ENCODE measurements at places on chromosomes 4 and X.

DNA sequence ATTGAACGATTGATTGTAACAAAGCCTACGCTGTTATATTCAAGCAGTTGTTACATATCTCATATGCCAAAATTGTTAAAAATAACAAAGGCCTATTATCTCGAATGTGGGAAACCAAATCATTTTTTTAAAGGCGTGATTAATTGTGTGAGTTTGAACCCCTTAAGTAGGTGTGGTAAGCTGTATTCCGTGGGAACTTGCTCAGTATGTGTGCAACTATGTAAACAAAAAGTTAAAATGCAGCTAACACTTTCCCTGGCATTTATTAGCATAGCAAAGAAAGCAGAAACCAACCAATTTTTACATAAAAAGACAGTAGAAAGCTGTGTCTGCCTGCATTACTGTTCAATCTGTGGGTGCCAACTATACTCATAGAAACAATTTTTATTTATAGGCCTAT lies 166.0 kb upstream of the HAND2 start:
- no peaks in the 10 kb centered on the region for H3K36me3 ChIP-seq
- no peak overlapping the region for H3K27ac ChIP-seq
- no peak for DNase-seq

DNA sequence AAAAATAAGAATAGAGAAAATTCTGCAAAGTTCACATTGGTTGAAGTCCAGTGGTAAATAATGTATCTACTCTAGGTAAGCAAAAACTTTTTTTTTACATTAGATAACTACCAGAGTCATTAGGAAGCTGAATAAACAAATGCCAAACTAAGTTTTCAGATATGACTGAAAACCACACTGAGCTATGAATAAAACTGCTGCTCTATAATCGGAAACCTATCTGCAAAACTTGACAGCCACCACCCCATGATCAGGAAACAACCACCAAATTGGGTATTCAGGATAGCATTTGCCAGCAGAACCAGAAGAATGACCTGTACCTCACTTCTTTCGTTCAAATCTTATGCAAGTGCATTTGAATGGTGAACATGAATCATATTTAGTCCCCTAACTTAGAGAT lies 173.0 kb upstream of the TET2 start:
- H3K27me3 ChIP-seq: no peaks in the 10 kb centered on the region
- no peak for DNase-seq
- no peak overlapping the region for H3K4me3 ChIP-seq
- no peak overlapping the region for H3K27ac ChIP-seq
- H3K36me3 ChIP-seq: no peaks in the 10 kb centered on the region
- H3K4me1 ChIP-seq: no peaks in the 10 kb centered on the region

GRCh38 chr4:109429545-109429944 lies 4.1 kb upstream of the SEC24B start:
- DNase-seq: no peak
- H3K4me3 ChIP-seq: no peak overlapping the region
- H3K27ac ChIP-seq: no peak overlapping the region
- no peaks in the 10 kb centered on the region for H3K36me3 ChIP-seq

GRCh38 chr4:121674696-121675095 lies 22.1 kb downstream of the ANXA5 start:
- DNase-seq: no peak
- no peaks in the 10 kb centered on the region for H3K27me3 ChIP-seq
- H3K36me3 ChIP-seq: peaks cover 26% of the 10 kb centered on the region
- no peak overlapping the region for H3K4me3 ChIP-seq

GRCh38 chrX:23773601-23774175 lies 9.3 kb upstream of the SAT1 start:
- H3K4me3 ChIP-seq: no peak overlapping the region
- no peaks in the 10 kb centered on the region for H3K36me3 ChIP-seq
- no peaks in the 10 kb centered on the region for H3K27me3 ChIP-seq
- no peak for DNase-seq
- no peak overlapping the region for H3K27ac ChIP-seq

DNA sequence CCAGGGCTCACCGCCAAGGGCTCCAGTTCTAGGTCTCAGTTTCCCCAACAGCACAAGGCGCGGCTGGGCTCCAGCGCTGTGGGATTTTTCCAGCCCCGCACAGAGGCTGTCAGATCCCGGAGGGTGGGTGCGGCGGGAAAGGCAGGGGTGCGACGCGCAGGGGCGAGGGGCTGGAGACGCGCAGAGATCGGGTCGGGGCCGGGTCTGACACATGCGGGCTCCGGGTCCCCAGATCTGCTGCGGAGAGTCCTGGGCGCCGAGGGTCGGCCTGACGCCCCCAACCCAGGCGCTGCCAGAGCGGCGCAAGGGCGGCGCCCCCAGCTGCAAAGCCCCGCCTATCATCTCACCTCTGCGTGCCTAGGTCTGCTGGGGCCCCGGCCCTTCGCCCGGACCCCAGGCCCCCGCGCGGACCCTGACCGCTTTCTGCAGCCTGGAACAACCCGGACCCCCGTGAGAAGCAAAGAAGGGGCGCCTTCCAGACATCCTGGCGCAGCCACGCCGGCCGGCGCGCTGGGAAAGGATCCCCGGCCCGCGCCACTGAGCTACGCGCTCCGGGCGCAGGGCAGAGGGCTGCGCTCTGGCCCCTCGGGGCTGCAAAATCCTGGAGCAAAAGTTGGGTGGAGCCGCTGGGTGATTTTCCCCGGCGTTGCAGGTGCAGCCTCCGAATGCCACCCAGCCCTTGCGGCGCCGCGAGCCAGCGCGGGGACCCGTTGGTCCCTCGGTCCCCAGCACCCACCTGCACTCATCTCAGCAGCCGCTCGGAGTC lies 486 bp downstream of the ABLIM2 start:
- no peaks in the 10 kb centered on the region for H3K4me1 ChIP-seq
- DNase-seq: peak; percentile 36
- no peak overlapping the region for H3K27ac ChIP-seq
- peak overlapping the region; percentile 76 for H3K4me3 ChIP-seq
- no peaks in the 10 kb centered on the region for H3K36me3 ChIP-seq

GRCh38 chr4:8698341-8699062 lies 105.9 kb downstream of the CPZ start:
- H3K4me1 ChIP-seq: no peaks in the 10 kb centered on the region
- H3K4me3 ChIP-seq: no peak overlapping the region
- no peak overlapping the region for H3K27ac ChIP-seq
- H3K36me3 ChIP-seq: no peaks in the 10 kb centered on the region
- DNase-seq: no peak

DNA sequence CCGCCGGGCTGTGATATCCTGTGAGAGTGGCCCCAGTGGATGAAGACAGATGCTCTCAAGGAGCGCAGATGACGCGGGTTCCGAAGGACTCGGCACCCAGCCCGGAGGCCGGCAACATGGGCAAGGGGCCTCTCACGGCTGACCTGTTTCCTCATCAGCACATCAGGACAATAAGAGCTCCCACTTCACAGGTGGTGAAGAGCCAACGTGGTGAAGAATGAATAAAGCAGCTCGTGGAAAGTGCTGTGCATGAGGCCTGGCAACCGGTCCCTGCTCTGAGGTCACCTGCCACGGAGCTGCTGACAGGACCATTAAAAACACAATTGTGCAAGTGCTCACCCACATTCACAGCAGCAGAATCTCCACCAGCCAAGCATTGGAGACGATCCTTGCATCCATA lies 22.9 kb downstream of the ABLIM2 start:
- H3K27me3 ChIP-seq: no peaks in the 10 kb centered on the region
- no peak for DNase-seq
- no peak overlapping the region for H3K4me3 ChIP-seq
- no peaks in the 10 kb centered on the region for H3K36me3 ChIP-seq
- H3K4me1 ChIP-seq: no peaks in the 10 kb centered on the region
- H3K27ac ChIP-seq: no peak overlapping the region

DNA sequence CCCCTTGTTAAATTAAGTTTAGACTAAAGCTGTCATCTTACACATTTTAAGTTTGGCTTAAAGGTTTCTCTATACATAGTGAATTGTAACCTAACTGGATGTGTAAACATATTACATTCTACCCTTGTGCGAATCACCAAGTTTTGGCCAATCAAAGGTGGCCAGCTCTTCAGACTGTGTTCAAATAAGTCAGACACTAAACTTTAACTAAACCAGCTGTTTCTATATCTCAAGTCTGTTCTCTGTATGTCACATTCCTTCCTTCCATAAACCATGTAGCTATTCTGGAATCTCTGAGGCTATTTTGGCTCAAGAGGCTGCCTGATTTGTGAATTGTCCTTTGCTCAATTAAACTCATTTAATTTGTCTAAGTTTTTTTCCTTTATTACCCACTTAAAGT lies 6.7 kb downstream of the SULT1B1 start:
- no peak for DNase-seq
- H3K4me3 ChIP-seq: no peak overlapping the region
- H3K4me1 ChIP-seq: no peaks in the 10 kb centered on the region
- H3K36me3 ChIP-seq: no peaks in the 10 kb centered on the region
- H3K27ac ChIP-seq: no peak overlapping the region

DNA sequence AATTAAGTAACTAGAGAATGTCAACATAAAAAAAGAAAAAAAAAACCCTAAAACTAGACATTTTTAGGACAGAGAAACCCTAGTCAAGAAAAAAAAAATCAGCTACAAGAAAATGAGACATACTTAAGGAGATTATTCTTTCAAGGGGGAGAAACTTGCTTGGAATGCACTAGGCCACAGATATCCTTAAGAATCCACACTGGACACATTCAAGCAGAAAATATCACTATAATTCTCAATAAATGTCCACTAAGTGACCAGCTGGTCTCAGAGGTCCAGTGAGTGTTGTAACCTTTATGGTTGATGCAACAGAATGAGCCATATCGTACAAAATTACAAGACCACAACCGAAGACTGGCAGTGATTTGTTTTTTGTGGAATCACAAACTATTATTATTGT lies 15.6 kb upstream of the IBSP start:
- H3K4me3 ChIP-seq: no peak overlapping the region
- H3K27me3 ChIP-seq: no peaks in the 10 kb centered on the region
- DNase-seq: no peak
- H3K27ac ChIP-seq: no peak overlapping the region
- no peaks in the 10 kb centered on the region for H3K4me1 ChIP-seq

DNA sequence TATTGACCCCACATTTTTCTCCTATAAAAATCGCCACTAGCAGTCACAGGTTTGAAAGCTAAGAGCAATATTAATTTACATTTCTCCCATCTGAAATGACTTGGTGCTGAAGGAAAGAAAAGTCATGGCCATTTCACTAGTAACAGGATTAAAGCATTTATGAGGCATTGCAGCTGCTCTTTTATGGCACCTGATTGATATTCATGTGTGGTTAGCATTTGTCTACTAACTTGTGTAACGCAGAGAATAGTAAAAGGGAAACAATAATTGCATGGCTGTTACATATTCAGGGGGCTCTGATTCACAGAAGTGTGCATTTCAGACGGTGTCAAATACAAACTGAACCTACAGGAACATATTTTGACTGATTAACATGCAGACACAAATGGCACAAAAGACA lies 5.2 kb downstream of the PCDH19 start:
- no peak overlapping the region for H3K27ac ChIP-seq
- H3K36me3 ChIP-seq: no peaks in the 10 kb centered on the region
- no peak overlapping the region for H3K4me3 ChIP-seq
- H3K4me1 ChIP-seq: peaks cover 35% of the 10 kb centered on the region
- no peak for DNase-seq

DNA sequence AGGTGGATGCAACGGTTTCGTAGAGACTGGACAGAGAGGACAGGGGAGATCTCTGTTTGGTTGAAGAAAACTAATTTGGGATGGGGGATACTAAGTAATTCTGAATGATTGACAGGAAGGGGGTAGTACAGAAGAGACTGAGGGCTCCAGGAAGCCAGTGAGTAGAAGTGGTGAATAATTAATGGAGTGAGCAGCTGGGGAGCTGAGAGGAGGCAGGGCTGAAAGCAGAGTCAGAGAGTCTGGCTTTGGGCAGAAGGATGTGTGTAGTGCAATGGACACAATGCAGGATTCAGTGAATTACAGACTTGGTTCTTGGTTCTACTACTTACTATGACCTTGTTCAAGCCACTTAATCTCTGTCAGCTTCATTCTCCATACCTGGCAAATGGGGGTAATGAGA lies 161.7 kb downstream of the RBMX2 start:
- no peaks in the 10 kb centered on the region for H3K36me3 ChIP-seq
- no peaks in the 10 kb centered on the region for H3K27me3 ChIP-seq
- H3K4me1 ChIP-seq: no peaks in the 10 kb centered on the region
- H3K4me3 ChIP-seq: no peak overlapping the region

DNA sequence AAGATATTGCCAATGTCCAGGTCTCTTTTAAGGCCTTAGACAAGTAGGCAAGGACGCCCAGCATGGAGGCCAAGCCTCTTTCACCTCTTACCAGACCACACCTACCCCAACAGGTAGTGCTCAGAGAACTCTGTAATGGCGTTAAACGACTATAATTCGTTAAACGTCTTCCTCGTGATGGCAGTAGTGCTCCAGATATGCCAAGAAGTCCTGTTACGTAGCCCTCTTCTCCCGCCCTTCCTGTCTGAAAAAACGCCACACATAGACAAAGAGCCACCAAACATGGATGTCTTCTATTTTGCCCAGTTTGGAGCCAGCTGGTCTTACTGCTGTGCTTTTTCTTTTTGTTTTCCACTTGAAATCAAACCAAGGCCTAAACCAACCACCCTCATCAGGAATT lies 190.7 kb downstream of the OR13H1 start:
- no peak overlapping the region for H3K4me3 ChIP-seq
- no peaks in the 10 kb centered on the region for H3K27me3 ChIP-seq
- H3K4me1 ChIP-seq: no peaks in the 10 kb centered on the region
- H3K36me3 ChIP-seq: peaks cover 9% of the 10 kb centered on the region

- H3K4me3 ChIP-seq: no peak overlapping the region
- no peak overlapping the region for H3K27ac ChIP-seq
- H3K36me3 ChIP-seq: no peaks in the 10 kb centered on the region
- no peaks in the 10 kb centered on the region for H3K27me3 ChIP-seq
Observed at GRCh38 chr4:14262221-14262620, 634.7 kb upstream of the BOD1L1 start.

DNA sequence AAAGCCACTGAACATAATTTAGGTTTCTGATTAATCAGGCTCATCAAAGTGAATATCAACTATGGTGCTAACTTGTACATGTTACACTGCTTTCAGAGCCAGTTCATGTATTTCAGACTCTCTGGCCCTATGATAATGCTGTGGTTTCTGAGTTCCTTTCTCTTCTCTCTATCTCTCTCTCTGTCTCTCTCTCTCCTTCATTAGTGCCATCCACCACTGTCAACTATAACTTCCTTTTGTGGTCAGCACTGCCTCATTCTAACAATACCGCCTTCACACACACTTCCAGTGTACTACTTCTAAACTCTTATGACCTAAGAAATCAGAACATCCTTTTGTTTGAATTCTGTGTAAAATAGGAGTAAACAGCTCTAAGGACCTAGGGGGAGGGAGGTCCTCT lies 907.1 kb downstream of the RPA4 start:
- DNase-seq: no peak
- no peaks in the 10 kb centered on the region for H3K36me3 ChIP-seq
- H3K27me3 ChIP-seq: no peaks in the 10 kb centered on the region
- H3K4me1 ChIP-seq: no peaks in the 10 kb centered on the region

GRCh38 chr4:6221851-6222760 lies 21.8 kb upstream of the JAKMIP1 start:
- peak; percentile 88 for DNase-seq
- H3K4me1 ChIP-seq: no peaks in the 10 kb centered on the region
- peaks cover 14% of the 10 kb centered on the region for H3K27me3 ChIP-seq

DNA sequence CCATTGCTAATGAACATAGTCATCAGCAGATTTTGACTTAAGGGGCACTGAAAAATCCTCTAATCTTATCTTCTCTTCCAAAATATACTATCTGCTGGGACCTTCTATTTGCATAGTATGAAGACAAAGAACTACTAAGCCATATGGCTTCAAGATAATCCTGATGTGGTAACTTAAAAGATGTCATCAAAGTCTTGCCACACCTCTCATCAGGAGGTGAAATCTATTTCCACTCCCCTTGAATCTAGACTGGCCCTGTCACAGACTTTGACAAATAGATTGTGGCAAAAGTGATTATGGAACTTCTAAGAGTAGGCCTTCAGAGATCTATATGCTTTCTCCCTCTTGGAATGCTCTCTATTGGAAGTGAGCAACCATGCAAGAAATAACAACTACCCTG lies 27.3 kb upstream of the TET2 start:
- H3K36me3 ChIP-seq: no peaks in the 10 kb centered on the region
- H3K27ac ChIP-seq: no peak overlapping the region

All from GM23338 (cell line).